ENCODE measurements at places on chromosomes 12 and 14.
A peak's percentile ranks its signal among the peaks of the same experiment; 100 is the strongest.

DNA sequence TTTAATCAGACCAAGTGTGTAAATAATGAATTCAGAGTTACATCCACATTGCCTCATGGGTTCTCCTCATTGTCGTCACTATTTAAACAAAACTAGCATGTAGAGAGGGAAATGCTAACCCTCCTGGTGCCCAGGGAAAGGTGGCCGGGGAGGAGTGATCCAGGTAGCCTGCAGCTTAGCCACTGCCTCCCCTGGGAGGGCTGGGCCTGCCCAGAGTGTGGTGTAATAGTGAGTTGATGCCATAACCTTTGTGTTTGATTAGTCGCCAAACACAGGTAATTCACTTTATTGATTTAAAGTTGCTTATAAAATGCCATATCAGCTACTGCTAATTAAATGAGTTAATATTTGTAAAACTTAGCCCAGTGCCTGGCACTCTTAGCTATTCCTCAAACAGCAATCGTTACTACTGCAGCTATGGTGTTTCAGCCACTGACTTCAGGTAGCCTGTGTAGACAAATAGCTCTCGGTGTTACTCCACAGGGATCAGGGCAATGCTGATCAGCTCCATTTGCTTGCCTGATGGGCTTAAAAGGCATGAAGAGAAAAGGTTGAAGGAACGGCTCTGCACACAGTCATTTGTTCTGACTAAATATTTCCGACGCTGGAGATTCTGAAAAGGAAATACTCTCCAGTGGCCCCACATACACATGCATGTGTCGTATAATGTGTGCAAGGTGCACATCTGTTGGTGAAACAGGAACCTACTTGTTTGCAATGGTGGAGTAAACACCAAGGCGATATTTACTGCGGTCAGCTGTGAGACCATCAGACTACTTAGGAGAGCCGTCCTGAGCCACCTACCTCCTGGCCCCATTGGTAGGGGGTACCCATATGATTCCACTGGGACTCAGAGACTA, 45.7 kb upstream of the PRMT8 start:
- DNase-seq: no peak

GRCh38 chr12:51390457-51390856, 749 bp downstream of the GALNT6 start:
- no peak for DNase-seq

DNA sequence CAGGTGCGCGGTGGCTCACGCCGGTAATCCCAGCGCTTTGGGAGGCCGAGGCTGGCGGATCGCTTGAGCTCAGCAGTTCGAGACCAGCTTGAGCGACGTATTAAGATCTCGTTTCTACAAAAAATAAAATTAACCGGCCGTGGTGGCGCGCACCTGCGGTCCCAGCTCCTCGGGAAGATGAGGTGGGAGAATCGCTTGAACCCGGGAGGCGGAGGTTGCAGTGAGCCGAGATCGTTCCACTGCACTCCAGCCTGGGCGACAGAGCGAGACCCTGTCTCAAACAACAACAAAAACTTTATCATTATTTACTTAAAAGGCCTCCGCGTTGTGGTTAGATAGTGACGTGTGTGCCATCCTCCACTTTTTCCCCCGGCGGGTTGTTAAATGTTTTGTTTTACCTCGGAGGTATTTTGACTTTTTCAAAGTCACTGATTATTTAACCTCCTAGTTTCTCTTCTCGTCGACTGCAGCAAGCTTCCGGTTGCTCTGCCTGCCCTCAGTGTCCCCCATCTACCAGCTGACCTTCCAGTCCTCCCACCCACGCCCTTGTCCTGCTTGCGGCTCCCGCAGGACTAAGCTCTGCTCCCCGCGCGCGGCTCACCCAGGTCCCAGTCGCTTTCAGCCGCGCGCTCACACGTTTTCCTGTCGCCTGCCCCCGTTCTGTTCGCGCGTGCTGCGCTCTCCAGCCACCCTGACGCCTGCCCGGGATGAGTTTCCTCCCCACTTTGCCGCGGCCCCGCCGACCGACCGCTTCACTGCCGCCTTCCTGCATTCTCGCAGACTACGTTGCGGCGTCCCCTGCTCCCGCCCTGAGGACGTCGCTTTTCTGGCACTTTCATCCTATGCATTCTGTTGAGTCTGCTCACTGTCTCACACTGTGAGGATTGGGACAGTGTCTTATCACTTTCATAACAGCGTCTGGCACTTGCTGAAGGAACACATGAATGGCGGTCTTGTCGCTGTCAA, 1.2 kb upstream of the SCAF11 start:
- DNase-seq: peak; percentile 73

GRCh38 chr14:62301080-62301479, 538.9 kb downstream of the SNAPC1 start:
- no peak for DNase-seq

DNA sequence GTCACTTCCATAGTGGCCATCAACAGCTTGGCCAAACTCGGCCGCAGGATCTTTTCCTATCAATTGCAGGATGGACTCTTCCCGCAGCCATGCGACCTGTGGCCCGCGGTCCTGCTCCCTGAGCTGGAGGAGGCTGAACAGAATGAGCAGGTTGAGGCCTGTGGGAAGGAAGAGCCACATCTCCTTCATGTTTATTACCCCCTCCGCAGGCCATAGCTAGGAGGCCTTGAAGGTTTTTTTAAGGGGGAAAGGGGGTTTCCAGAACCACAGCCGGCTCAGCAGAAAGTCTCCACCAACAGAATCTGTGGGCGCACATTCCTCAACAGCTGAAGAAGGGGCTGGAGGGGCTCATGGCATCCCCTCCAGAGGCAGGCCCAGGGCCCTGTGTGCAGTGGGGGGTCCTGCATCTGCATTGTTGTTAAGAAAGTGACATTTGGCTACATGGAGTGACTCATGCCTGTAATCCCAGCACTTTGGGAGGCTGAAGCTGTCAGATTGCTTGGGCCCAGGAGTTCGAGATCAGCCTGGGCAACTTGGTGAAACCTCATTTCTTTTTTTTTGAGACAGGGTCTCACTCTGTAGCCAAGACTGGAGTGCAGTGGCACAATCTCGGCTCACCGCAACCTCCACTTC, 25.2 kb upstream of the PPP1R13B start:
- no peak for DNase-seq

- DNase-seq: no peak
These were observed 6.0 kb upstream of the CIROP start for GRCh38 chr14:23110579-23111365.

DNA sequence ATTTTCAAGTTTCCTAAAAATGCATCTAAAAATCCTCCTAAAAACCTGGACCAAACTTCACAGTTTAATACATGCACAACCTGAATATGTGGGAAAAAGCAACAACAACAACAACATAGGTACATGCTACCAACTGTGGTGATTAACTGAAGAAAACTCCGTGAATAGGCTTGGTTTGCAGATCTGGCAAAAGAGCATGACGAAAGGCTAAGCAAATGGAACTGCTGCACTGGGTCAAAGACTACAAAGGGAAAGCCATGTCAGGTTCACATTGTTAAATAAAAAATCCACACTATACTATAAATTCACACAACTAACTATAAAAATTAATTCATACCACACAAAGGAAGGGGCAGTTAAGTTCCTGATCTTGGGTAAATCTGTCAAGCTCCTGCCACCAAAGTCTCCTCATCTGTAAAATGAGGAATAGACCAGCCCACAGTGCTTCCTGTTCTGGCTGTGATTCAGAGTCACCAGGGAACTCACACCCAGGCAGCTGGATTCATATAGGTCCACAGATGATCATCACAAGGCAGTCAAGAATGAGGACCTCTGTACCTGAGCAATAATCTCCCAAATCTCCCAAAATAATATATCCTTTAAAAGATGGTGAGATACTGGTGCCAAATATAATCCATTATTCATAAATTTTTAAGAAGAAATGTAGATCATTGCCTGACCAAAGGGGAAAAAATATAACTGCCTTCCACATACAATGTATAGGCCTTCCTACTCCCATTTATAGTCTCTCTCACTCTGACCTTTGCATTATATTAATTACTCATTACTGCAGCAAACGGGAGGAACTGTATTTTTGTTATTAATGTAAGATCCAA, 7.0 kb downstream of the CORO1C start:
- no peak for DNase-seq

DNA sequence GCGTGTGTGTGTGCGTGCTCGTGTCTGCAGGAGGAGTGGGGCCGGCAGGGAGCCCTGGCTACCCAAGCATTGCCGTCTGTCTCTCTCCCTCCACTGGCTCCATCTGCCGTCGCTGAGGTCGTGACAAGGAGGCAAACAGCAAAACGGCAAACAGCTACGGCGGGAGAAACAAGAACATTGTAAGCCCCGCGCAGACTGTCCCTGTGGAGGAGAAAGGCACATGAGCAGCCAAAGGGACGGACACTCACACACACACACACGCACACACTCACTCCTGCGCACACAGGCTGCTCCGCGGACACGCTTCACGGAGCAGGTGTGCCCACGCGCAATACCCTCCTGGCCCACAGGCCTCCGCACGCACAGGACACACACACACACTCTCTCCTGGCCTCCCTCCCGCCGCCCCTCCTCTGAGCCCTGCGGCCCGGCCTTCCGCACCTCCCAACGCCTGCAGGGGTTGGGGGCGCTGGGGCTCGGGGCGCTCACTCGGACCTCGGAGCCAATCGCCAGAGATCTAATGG, 905 bp downstream of the CISTR start:
- DNase-seq: no peak

DNA sequence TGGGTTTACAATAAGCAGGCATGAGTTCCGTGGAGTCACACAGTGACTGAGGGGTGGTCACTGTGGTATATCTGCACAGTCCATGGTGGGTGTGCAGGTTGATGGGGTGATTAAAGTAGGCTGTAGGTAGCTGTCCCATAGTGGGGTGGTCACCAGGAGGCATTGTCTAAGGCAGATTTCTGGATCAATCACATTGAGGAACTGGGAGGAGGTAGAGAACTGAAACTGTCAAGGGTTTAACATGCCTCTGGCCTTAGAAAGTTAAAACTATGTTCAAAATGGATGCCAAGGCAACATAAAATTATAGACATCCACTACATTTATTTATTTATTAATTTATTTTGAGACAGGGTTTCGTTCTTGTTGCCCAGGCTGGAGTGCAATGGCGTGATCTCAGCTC, 8.3 kb downstream of the ADCK1 start:
- no peak for DNase-seq

DNA sequence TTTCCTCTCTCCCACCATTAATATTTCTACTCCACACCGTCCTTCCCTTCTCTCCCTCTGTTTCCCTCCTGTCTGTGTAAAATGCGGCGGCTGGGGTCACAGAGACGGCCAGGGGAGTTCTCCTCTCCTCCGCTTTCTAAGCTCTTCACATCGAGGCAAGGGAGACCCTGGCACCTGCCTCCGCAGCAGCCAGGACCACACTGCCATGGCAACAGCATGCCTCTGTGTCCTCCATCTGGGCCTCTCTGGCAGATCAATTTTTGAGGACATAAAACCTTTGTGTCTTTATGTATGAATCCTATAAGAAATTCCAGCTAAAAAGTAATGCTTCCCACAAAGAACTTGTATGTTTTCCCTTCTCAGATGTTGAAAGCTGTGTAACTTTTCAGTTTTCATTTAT, 41.4 kb downstream of the DYRK4 start:
- DNase-seq: no peak

DNA sequence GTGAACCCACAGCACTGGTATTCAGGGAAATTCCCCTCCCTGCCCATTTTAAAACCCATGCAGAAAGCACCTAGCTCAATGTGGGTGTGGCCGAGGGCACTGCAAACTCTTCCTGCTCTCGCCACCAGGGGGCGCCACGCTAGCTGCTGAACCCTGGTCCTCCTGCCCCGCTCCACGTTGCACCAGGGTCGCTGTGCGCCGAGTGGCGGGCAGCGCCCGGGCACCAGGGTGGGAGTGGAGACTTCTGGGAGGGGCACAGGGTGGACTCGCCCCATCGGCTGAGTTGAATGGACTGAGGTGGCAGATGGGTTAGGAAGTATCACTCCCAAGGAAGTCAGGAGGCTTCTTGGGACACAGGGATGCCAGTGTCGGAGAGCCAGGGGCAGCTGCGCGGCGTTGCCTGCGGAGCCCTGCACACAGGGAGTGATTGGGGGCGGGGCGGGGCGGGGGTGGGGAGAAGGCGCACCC, 48.1 kb upstream of the BCL11B start:
- DNase-seq: peak; percentile 14
